ENCODE measurements at places on chromosomes 6 and 20.

DNA sequence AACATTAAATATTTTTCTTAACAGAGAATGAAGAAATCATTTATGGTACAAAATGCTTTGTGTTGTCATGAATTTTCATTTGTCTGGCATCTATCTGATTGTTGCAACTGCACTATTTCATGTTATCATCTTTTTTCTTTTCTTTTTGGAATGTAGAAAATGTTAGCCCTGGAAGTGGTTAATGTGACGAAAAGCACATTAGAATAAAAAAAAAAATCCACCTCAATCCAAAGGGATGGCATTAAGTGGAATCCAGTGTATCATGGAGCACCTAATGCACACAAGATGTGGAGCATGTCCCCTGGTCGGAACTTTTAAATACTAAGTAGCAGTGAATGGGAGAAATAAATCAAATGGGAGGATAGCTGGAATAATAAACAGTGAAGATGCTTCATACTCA, 172.9 kb upstream of the MCHR2 start:
- H3K4me1 ChIP-seq: peaks cover 6% of the 10 kb centered on the region
- DNase-seq: no peak

- DNase-seq: no peak
- H3K4me1 ChIP-seq: peaks cover 18% of the 10 kb centered on the region
- H3K27me3 ChIP-seq: no peaks in the 10 kb centered on the region
- no peaks in the 10 kb centered on the region for H3K36me3 ChIP-seq
These were observed 8.2 kb upstream of the STMND1 start for GRCh38 chr6:17093686-17094085.

GRCh38 chr6:141398949-141399348, 733.8 kb upstream of the GJE1 start:
- H3K27me3 ChIP-seq: no peaks in the 10 kb centered on the region
- H3K36me3 ChIP-seq: no peaks in the 10 kb centered on the region
- no peak overlapping the region for H3K4me3 ChIP-seq
- no peaks in the 10 kb centered on the region for H3K4me1 ChIP-seq

DNA sequence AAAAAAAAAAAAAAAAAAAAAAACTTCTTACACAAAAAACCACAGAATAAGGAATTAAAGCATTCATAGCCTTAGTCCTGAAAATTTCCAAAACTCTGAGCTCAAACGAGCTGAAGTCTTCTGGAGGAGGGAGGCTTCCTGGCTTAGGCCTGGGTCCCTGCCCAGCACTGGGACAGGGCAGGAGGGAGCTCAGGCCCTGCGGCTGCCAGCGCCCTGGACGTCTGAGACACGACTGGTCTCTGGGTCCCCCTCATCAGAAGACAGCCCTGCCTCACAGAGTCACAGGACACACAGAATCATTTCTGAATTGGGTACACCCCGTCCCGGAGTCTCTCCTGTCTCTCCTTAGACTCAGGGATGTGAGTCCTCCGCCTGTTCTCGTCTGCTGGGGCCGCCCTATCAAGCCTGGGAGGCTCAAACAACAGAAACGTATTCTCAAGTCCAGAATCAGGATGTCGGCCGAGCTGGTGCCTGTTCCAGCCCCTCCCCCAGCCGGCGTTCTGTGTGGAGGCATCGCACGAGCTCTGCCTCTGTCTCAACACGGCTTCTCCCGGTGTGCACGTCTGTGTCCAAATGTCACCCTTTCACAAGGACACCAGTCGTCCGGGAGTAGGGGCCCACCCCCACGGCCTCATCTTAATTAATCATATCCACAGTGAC, 39.4 kb downstream of the ZBTB46 start:
- no peak overlapping the region for H3K27ac ChIP-seq
- H3K4me1 ChIP-seq: no peaks in the 10 kb centered on the region
- H3K4me3 ChIP-seq: no peak overlapping the region
- no peak for DNase-seq

- peak; percentile 41 for DNase-seq
- peaks cover 24% of the 10 kb centered on the region for H3K36me3 ChIP-seq
- no peaks in the 10 kb centered on the region for H3K27me3 ChIP-seq
- no peaks in the 10 kb centered on the region for H3K4me1 ChIP-seq
- no peak overlapping the region for H3K4me3 ChIP-seq
These were observed 45.3 kb downstream of the SMLR1 start for GRCh38 chr6:130872250-130873095.

DNA sequence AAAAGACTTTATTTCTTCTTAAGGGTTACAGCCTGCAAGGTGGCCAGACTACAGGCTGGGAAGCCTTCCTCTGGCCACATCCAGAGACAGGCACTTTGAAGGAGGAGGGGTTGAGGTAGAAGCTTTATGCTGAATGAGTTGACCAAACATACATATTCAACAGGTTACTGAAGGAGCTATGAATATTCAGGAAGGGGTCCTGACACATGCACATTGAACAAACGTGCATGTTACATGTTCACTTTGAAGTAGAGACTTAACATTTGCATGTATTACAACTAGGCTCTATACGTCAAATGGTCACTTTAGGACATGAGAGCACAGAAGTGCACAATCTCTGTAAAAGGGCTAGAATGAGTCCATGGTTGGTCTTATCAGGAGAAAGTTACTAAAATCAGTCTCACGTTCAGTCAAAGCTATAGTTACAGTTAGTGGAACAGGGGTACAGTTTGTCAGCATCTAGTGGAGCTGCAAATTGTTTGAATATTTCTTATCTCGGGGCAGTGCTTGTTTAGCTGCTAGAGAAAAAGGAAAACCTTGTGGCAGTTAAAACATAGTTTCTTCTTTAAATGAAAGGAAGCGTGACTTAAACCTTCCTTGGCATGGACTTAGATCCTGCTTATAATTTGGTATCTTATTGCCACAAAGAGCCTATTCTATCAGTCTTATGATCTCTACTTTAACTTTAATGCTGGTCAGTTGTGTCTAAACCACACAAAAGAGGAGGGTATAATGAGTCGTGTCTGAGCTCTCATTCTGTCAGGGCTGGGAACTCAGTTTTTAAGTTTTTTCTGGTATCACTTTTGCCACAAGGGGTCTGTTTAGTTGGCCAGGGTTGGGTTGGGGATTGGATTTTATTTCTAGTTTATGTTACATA, 4.6 kb upstream of the ZSCAN9 start:
- H3K27me3 ChIP-seq: 0 out of 2 replicates have a peak, but pooled peaks cover 2% of the 10 kb centered on the region
- peaks cover 4% of the 10 kb centered on the region for H3K36me3 ChIP-seq
- no peak overlapping the region for H3K27ac ChIP-seq
- H3K4me1 ChIP-seq: peaks cover 19% of the 10 kb centered on the region

- peaks cover 42% of the 10 kb centered on the region for H3K36me3 ChIP-seq
- H3K27ac ChIP-seq: no peak overlapping the region
- no peak for DNase-seq
- no peak overlapping the region for H3K4me3 ChIP-seq
These were observed 8.8 kb downstream of the PDRG1 start for GRCh38 chr20:31943052-31943471.

DNA sequence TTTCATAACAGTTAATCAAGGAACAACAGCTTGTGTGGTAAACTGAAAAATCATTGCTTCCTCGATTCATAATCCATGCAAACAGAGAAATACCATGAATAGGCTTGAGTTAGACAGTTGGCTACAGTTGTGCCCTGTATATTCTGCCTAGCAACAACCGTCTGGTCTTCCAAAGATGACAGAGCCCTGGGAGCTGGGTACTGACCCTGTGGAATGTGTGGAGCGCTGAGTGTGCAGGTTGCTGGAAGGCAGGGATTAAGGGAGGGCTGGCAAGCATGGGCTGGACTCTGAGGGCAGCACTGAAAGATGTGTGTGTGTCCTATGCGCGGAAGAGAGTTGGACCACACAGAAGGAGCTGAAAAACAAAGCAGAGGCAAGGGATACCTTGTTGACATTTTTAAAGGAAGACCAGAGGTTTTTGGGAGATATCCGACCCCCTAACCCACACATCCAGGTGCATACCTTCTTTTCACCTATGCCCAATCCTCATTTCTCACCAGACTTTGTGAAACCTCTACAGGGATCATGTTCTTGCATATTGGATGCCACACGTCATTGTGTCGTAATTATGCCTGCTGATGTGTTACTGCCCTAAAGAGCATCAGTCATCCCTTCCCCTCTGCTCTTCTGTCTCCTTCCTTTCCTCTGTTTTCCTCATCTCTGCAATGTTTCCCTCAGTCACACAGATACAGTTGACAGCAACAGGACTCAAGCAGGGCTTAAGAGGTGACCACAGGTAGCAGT, 58.2 kb upstream of the VGLL2 start:
- H3K27me3 ChIP-seq: no peaks in the 10 kb centered on the region
- no peak overlapping the region for H3K4me3 ChIP-seq
- peak; percentile 90 for DNase-seq
- no peaks in the 10 kb centered on the region for H3K36me3 ChIP-seq
- peaks cover 29% of the 10 kb centered on the region for H3K4me1 ChIP-seq

DNA sequence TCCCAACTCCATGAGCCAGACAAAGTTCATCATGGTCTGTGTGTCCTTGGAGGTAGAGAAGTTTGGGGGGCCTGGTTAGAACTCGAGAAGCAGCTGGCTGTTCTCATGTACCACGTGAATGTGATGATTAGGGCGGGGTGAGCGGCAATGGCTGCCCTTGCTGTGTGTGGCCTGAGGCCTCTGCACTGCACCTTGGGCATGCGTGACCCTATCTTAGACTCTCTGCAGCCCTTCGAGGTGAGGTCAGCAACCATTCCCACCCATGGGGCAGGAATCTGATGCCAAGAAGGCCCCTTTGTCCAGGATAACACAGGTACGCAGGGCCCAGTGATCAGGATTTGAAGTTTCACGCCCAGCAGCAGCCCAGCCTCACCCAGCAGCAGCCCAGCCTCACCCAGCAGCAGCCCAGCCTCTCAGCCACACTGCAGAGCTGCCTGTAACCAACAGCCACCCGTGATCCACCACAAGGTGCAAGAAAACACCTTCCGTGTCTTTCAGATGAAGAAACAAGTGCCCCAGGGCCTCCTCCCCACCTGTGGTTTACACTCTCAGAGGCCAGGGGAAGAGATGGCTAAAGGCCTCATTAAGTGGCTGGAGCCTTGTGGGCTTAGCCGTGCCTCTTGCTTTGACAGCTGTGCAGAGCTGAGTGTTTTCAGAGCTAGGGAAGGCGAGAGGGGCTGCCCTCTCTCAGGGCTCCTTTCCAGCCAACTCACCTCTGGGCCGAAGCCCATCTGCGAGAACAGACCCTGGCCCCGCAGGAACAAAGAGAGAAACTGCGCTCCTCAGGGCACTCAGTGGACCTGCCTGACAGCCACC, 195.2 kb upstream of the CDH4 start:
- H3K4me1 ChIP-seq: no peaks in the 10 kb centered on the region
- H3K4me3 ChIP-seq: no peak overlapping the region
- DNase-seq: peak; percentile 23
- no peaks in the 10 kb centered on the region for H3K36me3 ChIP-seq

GRCh38 chr6:40295251-40295950, 291.8 kb downstream of the LRFN2 start:
- H3K4me1 ChIP-seq: no peaks in the 10 kb centered on the region
- no peaks in the 10 kb centered on the region for H3K27me3 ChIP-seq
- H3K36me3 ChIP-seq: no peaks in the 10 kb centered on the region
- no peak for DNase-seq
- no peak overlapping the region for H3K4me3 ChIP-seq

DNA sequence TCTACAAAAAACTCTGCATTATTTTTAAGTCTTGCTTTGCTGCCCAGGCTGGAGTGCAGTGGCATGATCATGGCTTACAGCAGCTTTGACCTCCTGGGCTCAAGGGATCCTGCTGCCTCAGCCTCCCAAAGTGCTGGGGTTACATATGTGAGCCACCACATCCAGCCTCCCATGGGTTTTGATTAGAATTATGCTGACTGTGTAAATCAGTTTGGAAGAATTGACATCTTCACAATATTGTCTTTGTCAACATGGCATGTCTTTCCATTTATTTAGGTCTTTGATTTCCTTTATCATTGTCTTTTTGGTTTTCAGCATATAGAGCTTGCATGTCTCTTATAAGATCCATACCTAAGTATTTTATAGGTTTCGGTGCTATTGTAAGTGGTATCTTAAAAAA, 13.2 kb upstream of the APCDD1L start:
- no peak overlapping the region for H3K27ac ChIP-seq
- no peak overlapping the region for H3K4me3 ChIP-seq
- no peaks in the 10 kb centered on the region for H3K27me3 ChIP-seq
- H3K36me3 ChIP-seq: no peaks in the 10 kb centered on the region
- H3K4me1 ChIP-seq: peaks cover 24% of the 10 kb centered on the region

DNA sequence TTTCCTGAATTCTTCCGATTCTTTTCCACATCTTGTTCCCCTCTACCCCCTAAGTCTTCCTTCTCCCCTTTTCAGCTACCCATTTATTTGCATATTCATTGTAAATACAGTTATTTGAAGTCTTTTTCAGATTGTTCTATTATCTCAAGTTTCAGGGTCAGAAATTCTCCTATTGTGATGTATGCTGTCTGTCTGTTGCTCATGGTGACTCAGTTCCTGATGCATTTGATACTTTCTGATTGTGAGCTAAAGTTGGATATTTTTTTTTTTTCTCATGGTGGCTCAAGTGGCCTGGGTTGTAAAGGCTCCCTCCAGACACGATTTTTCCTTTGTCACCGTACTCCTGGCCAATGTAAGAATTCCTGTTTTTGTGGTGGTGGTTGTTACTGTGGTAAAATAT, 4.9 kb upstream of the PI16 start:
- DNase-seq: no peak
- H3K27ac ChIP-seq: peak overlapping the region; percentile 39
- no peaks in the 10 kb centered on the region for H3K36me3 ChIP-seq

DNA sequence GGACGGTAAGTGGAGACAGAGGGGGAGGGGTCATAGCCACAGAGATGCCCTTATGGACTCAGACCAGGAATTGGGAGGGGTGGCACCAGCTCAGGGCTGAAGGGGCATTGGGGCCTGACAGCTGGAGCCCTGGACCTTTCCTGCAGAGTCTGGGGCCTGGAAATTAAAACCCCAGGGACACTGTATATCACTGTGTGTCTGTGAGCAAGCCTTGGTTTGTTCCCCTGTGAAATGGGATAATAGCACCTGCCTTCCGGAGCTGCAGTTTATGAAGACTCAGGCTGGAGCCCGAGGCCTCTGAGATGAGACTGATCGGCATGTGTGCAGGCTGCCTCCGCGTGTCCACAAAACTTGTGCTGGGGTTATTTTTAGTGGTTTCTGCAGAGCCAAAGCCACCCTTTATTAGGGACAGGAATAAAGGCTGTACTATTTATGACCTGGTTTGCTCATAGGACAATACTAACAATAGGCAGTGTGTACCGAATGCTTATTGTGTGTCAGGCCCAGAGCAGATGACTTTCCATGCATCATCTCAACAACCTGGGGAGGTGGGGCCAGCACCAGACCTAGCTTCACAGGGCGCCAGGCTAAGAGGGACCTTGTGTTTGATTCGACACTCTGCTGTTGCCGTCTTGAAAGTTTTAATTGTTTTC, 22.6 kb downstream of the MYH7B start:
- no peaks in the 10 kb centered on the region for H3K36me3 ChIP-seq
- H3K4me1 ChIP-seq: peaks cover 5% of the 10 kb centered on the region
- DNase-seq: no peak

All from SJSA1 (cell line).